ENCODE measurements at places on chromosomes 5 and 9. TPM values are rescaled to one million over a fixed set of nuclear protein-coding genes. Genes with fewer than 3 reads are reported as not detected.

Gene LCN2
- 12.8 TPM for polyA plus RNA-seq

Gene IFT74
- 9.6 TPM for polyA plus RNA-seq

Gene PCDHA8
- polyA plus RNA-seq, result 0.13 TPM

Gene PCDHA12
- 7.2 TPM for polyA plus RNA-seq

Gene TEX10
- 18.3 TPM for polyA plus RNA-seq

Gene ADGRD2
- polyA plus RNA-seq, result not detected

Gene C9orf50
- 0.86 TPM for polyA plus RNA-seq

Gene ST8SIA4
- 3.1 TPM for polyA plus RNA-seq

Gene F2RL1
- polyA plus RNA-seq, result 130 TPM

Gene ABITRAM
- 19.7 TPM for polyA plus RNA-seq

Gene ADAM19
- 6.9 TPM for polyA plus RNA-seq

Gene NOXA1
- 13.9 TPM for polyA plus RNA-seq

Gene ADAMTSL2
- polyA plus RNA-seq, result 1.5 TPM

Gene PTPRD
- polyA plus RNA-seq, result 6.5 TPM
